NCI-H1436 (cell line): ENCODE measurements at places on chromosomes 3 and 15.
A peak's percentile ranks its signal among the peaks of the same experiment; 100 is the strongest.

GRCh38 chr3:13177236-13177635 lies 104.0 kb upstream of the IQSEC1 start:
- no peak for DNase-seq

GRCh38 chr3:191966556-191966955 lies 505.6 kb downstream of the PYDC2 start:
- no peak for DNase-seq

DNA sequence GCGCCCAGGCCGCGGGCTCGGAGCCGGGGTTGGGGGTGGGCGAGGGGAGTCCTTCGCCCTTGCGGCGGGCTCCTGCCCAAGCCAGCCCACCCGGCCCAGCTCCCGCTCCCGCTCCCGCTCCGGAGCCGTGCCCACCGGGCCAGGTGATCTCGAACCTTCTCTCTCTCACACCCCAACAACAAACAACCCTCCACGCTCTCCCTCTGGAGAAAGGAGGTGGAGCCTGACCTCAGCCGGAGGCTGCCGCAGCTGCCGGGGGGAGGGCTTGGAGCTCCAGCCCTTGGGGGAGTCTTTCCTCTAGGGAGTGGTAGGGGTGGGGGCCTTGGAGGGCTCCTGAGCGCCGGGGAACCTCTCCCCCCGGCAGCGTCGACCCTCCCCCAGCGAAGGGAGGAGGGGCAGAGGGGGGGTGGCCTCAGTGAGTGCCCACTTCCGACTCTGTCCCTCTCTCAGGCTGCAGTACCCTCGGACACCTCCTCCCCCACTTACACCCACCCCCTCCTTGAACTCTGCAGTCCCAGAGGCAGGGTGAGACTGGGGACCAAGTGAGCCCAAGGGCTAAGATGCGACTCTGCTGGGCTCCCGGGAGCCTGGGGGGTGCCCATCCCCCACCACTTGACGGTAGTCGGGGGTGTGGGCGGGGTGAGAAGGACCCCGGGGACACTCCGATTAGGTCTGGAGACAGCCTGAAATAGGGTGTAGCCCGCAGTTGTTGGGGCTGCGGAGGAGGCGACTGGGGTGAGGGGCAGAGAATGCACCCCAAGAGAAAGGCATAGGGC lies 4.4 kb upstream of the BAHD1 start:
- DNase-seq = peak; percentile 60

DNA sequence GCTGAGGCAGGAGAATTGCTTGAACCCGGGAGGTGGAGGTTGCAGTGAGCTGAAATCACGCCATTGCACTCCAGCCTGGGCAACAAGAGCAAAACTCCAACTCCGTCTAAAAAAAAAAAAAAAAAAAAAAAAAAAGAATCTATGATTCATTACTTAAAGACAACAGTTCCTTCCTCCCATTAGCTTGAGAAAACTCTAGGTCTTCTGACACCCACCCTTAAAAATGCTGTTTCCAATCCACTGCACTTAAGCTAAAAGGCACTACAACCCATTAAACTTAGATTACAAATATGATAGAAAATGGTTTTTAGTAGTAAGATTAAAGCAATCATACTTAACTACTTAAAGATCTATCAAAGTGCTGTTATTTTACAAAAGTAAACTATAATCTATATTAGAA lies 40.0 kb upstream of the BHLHE40 start:
- no peak for DNase-seq

DNA sequence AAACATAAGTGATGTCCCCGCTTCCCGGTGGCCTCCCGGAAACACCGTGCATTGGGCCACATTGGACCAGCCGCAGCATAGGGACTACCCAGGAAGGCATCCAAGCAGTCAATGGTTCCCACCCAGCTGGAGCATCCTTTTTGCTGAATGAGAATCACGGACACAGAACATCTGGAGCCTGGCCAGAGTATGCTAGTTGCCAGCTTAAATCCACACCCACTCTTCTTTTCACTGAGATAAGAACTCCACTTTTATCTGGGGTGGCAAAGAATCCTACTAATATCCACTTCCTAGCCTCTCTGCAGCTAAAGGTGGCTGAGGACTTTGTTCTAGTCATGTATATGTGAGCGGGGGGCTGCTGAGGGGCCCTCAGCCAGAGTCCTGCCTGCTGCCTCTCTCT lies 95.2 kb upstream of the PLXNA1 start:
- DNase-seq = no peak

- DNase-seq = no peak
Measured at GRCh38 chr3:33430571-33430970, 9.6 kb downstream of the UBP1 start.
